ENCODE measurements at places on chromosomes 11 and 22.

- DNase-seq = no peak
These were observed 26.0 kb downstream of the LRRC32 start for GRCh38 chr11:76644591-76644990.

DNA sequence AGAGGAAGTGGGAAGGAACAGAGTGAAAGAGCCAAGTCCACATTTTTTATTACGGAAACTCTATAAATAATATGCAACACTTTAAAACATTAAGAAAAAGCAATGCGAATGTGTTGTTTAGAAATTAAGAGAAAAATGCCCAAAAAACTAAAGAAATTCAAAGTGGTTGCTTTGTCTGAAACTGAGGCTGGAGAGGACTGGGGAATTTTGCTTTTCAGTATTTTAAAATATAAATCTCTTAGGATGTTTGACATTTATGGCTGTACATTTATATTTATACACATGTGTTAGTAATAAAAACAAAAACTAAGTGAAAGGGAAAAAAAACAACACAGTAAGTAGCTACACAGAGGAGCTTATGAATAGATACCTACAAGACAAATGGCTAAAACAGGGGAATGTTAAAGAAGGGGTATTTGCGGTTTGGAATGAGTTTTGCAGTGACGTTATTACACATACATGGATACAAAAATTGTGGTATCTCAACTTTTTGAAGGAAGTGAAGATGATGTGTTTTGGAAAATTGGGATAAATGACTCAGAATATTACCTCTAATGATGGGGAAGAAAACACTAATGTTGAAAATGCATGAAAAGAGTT lies 97.0 kb upstream of the DRD2 start:
- no peak for DNase-seq

DNA sequence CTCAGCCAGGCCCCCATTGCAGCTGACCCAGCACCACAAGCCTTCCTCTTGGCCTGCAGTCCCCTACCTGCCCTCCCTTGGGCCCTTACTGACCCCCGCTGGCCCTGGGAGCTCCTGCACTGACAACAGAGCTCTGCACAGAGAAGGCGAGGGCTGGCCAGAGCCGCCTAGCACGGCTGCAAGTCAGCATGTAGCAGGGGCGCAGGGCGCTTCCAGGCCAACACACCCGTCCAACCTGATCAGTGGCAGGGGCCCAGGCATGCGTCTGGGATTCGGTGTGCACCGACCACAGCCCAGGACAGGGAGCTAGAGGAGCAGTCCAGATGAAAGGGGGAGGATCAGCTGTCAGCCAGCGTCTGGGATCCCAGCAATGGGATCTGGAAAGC lies 7.6 kb downstream of the WNT7B start:
- no peak for DNase-seq

GRCh38 chr11:10181811-10182210 lies 112.2 kb downstream of the SBF2 start:
- DNase-seq = peak; percentile 16

Data from GM12865 (cell line).